ENCODE measurements at places on chromosomes 7 and 10.

GRCh38 chr7:98168904-98169621, 42.2 kb upstream of the BHLHA15 start:
- no peak for DNase-seq

DNA sequence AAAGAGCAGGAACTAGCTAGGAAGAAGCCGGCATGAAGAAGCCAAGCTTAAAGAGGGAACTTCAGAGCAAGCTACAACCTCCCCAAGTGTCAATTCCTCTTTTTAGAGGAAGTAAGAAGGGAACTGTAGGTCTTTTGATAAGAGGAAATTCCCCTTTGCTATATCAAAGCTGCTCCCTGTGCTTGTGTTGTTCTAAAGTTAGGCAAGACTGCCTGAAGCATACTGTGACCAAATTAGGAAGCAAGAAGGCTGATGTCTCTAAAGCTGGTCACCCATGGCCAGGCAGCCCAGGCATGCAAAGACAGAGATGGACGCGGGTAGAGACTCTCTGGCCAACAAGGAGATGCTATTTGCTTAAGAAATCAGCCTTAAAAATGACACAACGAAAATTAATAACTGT, 87.9 kb downstream of the RNF216 start:
- DNase-seq: no peak

- DNase-seq: no peak
These were observed 17.9 kb downstream of the OGDHL start for GRCh38 chr10:49744091-49744685.

DNA sequence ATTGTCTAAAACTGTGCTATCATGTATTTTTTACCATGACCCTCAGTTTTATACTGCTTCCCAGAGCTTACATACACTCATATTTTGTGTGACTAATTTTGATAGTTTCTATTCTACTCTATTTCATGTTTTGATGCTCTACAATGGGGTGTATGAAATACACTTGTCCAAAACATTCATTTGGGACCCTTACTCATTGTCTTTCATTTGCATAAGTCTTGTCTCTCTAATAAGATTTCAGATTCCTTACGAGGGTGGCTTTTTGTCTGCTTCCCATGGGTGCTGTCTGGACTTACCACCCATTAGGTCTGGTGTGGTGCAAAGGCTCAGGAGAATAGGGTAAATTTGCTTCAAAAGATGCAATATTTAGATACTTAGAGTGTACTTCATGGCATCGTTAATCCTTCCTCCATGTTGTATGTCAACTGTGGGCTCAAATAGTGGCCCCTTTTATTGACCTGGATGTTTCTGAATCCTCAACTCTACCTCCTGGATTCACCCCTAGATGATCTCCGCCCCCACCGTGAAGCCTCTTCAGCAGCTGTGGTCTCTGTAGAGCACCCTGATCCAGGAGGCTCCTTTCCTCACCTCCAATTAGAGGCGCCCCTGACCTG, 3.6 kb upstream of the GIMAP5 start:
- DNase-seq: no peak

- DNase-seq: no peak
These were observed 544.4 kb downstream of the DNAJB6 start for GRCh38 chr7:157881048-157881771.
